ENCODE measurements at places on chromosomes 5 and 9.

GRCh38 chr9:129576546-129577543 lies 44.1 kb downstream of the C9orf50 start:
- DNase-seq: no peak

DNA sequence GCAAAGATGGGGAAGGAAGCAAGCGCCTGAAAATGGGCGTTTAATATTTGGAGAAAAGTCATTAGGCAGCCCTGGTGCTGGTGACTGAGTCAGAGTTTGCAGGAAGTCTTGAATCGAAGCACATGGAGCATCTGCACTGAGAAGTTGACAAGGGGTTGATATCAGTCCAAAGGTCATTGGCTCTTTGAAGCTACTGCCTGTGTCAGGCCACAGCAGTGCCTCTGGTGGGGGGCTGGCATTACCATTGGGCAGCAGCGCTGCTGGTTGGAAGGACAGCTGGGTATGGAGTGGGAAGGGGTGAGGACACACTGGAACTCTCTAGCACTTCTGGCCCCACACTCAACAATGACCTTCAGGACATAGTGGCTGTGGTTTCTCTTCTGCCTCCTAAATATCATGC lies 150.4 kb upstream of the ERCC6L2 start:
- DNase-seq: no peak

DNA sequence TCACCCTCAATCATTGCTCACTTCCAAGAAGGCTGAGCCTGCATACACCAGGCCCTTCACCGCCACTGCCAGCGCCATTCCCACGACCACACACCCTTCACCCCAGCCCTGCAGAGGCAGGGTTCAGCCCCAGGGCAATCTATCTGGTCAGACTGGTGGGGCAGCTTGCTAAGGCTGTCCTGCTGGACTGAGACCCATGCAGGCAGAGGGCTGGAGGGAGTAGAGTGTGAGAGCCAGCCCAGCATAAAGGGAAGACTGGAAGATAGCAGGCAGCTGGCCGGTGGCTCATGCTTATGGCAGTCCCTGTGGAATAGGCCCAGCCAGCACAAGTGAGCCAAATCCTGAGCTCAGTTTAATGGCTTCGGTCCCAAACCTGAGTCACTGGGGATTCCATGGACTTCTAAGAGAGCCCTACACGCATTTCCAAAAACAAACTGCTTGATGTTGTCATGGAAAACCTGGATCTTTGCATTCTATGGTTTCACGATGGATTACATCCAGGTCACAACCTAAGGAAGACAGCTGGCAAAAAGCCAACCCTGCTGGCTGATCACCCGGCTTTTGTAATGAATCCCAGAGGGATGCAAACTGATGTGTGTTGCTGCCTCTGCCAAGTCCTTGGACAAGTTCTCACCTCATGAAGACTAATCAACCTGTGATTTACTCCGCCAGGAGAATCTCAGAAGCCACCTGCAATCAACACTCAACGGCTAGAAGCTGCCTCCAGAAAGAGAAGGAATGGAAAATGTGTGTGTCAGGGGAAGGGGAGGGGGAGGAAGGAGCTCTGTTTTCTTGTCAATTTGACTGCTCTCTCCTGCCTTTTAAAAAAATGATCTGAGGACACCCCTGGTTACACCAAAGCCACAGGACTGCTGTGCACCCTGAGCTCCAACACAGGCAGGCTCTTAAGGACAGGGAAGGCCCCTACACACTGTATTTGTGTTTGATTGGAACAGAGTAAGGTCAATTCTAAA lies 143.6 kb downstream of the LHFPL2 start:
- DNase-seq: no peak

DNA sequence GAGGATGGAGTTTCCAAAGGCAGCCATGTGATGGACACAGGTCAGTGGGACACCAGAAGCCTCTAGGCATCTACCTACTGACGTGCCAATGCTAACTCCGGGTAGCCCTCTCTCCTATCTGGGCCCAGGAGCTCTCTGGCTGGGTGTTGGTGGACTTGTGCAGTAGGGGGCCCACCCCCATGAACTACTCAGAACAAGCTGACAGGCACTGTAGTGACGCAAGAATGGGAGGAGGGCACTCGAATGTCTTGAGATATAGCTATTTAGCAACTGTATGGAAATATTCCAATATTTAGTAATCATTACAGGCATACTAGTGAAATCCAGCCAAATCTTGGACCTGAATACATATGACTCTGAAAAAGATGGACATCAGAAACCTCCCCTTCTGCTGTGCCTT lies 5.7 kb upstream of the DOCK2 start:
- DNase-seq: no peak

- no peak for DNase-seq
Measured at GRCh38 chr9:108100571-108100970, 611.0 kb upstream of the KLF4 start.

GRCh38 chr5:108193021-108193795 lies 188.7 kb downstream of the FBXL17 start:
- no peak for DNase-seq

DNA sequence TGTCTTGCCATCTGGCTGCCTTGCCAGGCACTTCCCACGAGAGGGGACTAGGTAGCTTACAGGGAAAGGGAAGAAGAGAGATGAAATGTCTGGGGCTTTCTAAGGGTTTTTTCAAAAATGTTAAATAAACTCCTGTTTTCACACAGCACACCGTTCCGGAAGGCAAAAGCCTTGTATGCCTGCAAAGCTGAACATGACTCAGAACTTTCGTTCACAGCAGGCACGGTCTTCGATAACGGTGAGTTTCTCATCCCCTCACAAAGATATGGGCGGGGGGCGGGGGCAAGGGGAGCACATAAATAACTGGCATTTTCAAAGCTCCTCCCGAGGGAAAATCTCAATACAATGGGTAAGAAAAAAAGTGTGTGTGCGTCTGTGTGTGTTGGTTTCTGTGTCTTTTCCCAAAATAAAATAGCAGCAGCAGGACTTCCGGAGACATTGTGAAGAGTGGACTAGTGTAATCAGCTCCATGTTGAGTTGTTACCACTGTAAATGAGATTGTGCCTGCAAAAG lies 189.6 kb downstream of the NR3C1 start:
- DNase-seq: no peak

DNA sequence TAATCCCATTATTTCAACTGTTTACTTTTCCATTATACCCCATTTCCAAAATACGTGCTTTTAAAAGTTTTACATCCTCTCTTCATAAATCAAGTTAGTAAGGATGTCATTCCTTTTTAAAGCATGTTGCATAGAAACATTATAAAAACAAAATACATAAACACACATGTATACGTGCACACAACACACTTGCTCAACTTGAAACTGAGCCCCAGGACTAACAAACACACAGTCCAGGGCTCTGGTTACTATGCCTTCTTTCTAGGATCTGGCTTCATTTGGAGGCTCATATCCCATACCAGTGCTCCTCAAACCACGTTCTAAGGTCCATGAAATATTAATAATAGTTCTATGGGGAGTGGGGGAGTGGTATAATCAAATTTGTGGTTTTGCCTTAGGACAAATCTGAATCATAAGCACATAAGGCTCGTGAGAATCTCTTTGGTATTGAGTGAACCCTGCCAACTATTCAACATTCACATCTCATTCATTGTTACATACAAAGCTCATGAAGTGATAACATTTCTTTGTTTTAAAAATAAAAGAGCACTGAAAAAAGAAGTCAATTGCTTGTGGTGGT lies 55.2 kb downstream of the NFIB start:
- DNase-seq: no peak

DNA sequence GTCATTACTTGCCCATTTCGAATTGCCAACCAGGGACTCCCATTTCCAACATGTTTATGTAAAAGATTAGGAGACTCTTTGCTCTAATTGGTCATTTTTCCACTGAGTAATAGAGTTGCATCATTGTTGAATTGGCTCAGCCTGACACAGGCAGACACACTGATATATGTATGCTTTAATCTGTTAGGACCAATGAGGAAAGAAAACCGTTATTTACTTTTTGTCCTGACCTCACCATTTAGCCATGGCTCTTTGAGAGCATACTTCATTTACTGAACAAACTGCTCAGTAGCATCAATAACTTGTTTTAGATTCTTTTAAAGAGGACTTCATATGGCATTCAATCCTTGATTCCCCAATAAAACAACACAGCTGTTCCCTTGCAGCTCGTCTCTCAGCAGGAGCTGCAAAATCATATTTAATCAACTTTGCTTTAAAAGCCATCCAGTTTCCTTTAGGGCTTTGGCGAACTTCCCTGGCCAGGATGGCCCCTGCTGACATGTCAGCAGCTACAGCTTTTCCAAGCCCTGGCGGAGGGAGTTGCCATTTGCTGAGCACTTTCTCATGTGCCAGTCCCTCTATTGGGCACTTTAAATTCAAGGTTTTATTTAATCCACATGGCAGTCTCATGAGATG lies 251.5 kb upstream of the TNC start:
- no peak for DNase-seq

DNA sequence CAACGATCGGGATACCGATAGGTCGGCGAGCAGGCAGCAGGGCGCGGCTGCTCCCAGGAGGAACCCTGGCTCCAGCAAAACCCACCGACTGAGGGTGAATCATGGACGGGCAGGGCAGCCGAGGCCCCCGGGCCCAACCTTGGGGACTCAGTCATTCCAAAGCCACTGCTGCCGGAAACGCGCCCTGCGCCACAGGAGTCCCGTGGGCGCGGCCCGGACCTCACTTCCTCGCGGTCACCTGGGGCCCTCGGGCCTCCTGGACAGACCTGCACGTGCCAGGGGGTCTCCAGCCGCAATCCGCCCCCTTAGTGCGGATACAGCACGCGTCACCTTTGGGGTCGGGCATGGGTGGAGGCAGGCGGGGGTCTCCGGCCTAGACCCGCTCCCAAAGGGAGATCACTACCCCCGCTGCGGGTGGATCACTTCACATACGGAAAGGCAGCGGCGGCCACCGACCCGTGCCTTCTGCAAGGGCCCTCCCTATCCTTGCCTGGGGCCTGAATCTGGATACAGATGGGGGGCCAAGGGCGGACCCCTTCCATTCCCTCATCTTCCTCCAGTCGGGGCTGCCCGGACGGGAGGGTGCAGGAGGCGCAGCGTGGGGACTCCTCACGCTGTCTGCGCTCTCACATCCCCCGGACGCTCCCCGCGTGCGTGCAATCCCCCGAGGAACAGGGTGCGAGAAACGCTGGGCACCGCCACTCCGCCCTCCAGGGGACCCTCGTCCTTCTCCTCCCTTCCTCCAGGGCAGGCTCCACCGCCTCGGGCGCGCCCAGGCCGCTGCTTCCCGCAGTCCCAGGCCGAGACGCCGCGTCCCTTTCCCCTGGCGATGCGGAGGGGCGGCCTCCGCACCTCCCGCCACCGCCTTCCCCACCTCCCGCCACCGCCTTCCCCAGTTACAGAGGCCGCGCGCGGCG lies 586 bp downstream of the TXN start:
- DNase-seq: peak; percentile 6

GRCh38 chr9:70080481-70081119 lies 37.0 kb downstream of the MAMDC2 start:
- DNase-seq: no peak

GRCh38 chr5:53343187-53343586 lies 137.2 kb upstream of the FST start:
- DNase-seq: no peak

DNA sequence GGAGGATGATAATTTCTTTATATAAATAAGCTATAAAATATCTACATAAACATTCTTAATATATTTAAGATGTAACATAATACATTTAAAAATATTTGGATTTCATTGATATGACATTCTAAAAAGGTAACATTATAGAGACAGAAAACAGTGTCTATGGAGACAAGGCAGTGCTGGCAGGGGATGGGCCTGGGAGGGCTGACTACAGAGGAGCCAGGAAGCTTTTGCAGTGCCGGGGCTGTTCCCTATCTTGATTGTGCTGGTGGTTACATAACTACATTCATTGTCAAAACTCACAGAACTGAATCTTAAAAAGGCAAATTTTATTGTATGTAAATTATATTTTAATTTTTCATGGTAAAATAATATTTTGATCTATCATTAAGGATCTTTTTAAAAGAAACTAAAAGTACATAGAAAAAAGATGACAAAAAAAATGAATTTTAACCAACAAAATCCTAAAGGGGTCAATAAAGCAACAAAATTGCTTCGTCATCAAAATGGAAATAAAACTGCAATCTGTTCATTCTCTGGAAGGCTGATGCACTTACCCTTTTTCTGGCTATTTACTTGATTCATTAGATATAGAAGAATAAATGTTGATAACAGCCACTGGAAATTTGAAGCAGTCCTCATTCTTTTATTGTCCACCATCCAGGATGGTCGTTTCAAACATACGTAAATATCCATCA lies 26.3 kb downstream of the LIFR start:
- DNase-seq: no peak

DNA sequence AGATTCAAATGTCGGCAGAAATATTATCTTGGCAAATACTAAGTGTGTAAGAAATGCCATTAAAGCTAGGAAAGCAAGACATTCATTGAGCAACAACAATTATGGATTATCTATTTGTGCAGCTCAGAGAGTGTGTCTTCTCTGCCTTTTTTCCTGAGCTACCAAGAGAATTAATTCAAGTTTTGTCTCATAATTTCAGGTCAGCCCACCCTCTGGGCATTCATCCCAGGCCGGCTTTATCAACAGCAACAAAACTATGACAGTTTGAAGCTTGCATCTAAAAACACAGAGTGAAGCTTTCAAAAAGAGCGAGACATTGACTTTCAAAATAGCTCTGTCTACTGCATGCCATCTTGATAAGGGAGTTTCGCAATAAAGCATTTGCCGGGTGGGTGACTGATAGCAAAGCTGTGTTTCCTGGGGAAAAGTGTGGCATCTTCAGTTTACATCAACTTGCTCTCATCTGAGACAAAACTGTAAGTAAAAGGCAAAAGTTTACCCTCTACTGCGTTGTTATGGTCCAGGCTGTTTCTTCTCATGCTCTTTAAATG lies 182.4 kb downstream of the IRX1 start:
- no peak for DNase-seq

GRCh38 chr9:77386187-77386586 lies 208.9 kb downstream of the VPS13A start:
- no peak for DNase-seq

DNA sequence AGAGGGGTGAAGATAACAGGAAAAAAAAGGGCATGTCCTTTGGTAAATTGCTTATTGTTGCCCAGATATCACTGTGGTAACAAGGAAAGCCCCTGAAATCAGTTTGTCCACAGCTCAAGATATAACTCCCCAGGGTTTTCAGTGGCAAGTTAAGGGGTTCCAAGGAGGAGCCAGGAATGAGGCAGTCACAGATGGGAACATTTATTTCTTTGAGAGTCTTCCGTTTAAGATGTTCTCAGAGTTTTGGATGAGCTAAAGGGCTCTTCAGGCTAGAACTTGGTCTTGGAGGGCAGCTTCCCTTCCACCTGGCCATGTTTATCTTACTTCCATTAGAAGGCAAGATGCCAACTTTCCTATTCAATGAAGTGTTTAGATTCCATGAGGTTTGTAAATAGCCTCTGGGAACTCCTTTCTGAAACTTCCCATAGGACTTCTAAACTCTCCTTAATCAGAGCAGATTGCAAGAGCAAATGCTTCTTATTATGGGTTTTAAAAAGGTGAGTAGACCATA lies 277.6 kb upstream of the TNC start:
- no peak for DNase-seq

GRCh38 chr9:110911659-110912418 lies 126.4 kb downstream of the LPAR1 start:
- no peak for DNase-seq

- DNase-seq: no peak
Measured at GRCh38 chr5:10351919-10352318, 1.6 kb upstream of the MARCHF6 start.
